ENCODE measurements at places on chromosomes 4 and X.

- no peak for DNase-seq
These were observed 439.7 kb upstream of the DIAPH2 start for GRCh38 chrX:96244955-96245354.

- DNase-seq: no peak
These were observed 932 bp downstream of the GRIA2 start for GRCh38 chr4:157221426-157221894.

DNA sequence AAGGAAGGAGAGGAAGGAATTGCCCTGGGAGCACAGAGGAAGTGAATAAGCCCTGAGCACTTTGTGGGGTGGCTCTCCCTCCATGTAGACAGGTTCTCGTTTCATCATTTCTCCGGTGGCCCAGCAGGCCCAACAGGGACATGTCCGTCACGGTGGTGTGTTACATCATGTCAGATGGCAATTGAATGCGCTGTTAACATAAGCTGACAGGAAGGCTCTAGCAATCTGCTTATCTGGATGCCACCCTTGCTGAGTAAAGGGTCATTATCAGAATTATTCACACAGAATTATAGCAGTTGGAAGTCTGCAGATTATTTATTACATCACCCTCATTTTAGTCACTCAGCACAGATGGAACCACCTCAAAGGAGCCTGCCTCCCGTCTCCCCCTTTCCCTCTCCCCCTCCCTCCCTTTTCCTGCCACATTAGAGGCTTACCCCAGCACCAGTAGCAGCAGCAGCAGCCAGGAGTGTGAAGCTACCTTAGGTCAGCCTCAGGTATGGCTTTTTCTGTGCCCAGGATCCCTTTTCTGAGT lies 124.3 kb upstream of the TRIM2 start:
- no peak for DNase-seq

DNA sequence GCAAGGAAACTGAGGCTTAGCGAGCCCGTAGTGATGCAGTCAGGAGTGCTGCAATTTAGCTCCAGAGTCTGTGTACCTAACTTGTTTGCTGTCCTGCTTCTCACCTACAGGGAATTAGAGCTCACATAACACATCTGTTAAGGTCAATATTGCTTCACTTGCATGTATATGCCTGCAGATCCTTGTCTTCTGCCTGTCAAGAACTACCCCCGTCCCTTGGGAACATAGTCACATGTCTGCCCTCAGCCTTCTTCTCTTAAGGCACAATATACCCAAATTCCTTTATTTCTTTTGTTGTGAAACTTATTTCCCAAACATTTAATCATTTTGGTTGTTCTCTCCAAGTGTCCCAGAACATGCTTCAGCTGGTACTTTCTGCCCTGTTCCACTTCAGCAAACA lies 103.3 kb upstream of the LEF1 start:
- DNase-seq: no peak

DNA sequence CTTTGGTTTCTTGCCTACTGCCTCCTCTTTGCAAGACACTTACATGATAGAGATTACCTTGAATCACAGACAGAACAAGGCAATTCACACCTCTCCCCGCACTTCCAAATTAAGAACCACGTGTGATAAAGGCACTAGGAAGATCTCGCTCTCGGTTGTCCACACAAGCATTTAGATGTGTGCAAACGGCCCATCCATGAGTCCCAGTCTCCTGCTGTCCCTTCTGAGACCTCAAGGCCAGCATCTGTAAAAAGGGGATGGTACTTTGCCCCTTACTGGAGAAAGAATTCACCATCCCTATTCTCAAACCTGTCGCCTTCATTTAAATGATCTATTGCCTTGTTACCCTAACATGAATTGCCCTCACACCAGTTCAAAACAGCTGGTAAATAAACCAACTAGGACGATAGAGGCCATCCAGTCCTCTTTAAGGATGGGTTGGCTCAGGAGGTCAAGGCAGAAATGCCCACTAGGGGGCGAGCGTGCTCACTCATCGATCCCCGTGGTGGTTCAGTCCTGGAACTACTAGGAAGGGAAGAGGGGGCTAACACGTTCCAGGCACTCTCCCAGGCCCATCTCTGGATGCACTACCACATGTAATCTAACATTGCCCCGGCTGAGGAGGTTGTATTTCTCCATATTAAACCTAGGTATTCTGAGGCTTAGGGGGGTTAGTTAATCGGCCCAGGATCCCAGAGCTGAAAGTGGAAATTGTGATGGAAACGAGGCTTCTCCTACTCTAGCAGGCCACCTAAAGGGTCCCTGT lies 95.8 kb downstream of the DHX15 start:
- peak; percentile 53 for DNase-seq

- no peak for DNase-seq
These were observed 1257.2 kb downstream of the ADGRL3 start for GRCh38 chr4:62457356-62457755.

DNA sequence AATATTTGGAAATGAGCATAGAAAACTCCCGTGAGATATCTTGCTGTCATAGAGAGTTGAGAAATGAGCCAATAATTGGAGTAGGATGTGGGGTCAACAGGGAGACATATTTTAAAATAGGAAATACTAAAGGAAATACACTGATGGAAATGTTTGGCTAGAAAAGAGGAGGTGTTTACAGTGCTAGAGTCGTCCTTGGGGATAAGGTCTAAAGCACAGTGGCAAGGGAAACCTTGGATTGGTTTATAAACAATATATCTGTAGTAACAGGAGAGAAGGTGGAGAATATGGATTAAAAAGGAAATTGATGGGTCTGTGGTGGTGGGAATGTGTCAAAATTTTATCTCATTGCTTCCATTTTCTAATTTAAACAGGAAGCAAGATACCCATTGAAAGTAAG lies 82.1 kb downstream of the PPEF2 start:
- DNase-seq: no peak

DNA sequence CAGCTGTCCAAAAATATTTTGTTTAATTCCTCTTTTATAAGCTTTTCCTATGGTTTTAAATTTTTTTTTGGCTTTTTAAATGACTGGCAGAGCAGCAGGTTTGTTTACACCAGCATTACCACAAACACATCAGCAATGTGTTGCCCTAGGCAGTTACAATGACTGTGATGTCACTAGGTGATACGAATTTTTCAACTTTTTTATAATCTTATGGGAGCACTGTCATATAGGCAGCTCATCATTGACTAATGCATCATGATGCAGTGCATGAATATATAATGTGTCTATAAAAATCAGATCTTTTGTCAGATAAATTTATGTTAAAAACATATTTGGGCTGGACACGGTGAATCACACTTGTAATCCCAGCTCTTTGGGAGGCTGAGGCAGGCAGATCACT lies 231.6 kb upstream of the SLIT2 start:
- no peak for DNase-seq

DNA sequence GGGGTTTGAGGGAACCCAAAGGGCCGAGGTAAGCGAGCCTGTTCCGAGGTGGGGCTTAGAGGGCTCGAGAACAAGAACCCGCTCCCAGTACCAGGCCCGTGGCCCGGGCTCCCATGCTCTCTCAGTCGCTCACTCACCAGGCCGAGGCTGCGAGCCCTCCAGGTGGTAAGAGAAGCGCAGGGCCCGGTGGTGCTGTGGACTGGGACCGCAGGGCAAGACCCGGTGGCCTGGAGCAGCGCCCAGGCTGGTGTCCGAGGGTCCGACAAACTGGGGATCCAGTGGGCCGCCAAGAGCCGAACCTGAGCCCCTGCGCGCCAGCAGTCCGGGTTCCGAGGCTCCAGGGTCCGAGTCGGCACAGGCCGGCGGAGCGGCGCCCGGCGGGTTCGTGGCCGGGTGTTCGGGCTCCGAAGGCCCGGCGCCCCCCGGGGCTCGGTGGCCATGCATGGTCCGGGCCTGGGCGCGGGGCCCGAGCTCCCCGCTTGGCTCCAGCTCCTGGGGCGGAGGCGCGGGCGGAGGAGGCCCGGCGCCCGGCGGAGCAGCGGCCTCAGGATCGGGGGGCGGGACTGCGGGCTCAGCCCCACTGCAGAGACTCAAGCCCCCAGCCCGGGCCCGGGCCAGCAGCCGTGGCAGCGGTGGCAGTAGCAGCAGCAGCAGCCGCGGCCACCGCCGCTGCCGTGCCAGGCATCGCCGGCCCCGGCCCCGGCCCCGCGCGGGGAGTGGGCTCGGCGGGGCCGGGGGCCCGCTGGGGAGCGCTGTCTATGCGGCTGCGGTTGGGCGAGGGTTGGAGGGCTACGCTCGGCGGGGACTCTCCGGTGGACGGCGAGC lies 833 bp downstream of the FGD1 start:
- DNase-seq: no peak

- no peak for DNase-seq
These were observed 323.6 kb upstream of the DIPK2B start for GRCh38 chrX:45524296-45524695.

DNA sequence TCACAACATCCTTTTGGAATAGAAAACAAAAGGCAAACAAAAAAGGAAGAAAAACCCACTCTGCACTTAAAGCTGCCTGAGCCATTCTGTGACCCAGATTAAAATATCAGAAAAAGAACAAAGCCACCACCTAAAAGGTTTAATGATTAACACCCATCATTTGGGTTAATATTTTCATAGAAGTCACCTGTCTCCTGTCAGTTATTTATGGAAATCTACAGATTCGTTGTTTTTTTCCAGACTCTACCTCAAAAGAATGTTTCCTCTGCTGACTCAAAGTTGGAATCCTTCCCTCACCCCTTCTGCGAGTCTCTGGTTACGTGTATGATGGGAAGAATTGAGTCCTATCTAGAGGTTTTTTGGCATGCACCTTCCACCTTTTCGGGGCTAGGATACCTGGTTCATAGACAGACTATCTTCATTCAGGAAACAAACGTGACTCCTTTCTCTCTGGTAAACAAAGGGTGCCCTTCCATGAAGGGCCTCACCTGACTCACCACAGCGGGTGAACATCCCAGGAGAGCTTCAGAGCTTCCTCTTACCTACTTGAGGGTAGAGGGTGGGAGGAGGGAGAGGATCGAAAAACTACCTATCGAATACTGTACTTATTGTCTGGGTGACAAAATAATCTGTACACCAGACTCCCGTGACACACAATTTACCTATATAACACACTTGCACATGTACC lies 19.6 kb upstream of the CA5B start:
- DNase-seq: no peak

- no peak for DNase-seq
These were observed 11.7 kb downstream of the SMARCAD1 start for GRCh38 chr4:94219402-94219801.

- no peak for DNase-seq
These were observed 11.5 kb downstream of the ABRAXAS1 start for GRCh38 chr4:83473423-83473822.

DNA sequence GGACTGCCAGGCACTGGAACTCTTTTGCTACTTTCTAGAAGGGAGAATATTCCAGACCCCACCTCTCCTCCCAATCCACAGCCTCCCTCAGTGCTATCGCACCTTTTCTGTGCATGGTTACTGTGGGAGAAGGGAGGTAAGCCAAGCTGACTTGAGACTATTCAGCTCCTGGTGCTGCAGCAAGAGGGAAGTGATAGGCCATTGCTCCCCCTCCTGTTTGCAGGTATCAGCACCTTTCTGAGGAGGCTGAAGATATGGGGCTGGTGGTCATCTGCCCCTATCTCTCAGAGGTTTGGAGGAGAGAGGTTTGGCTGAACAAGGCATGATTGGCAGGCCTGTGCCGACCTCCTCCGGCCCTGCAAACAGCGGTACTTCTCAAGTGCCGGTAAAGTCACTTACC lies 103.3 kb upstream of the GATB start:
- no peak for DNase-seq

DNA sequence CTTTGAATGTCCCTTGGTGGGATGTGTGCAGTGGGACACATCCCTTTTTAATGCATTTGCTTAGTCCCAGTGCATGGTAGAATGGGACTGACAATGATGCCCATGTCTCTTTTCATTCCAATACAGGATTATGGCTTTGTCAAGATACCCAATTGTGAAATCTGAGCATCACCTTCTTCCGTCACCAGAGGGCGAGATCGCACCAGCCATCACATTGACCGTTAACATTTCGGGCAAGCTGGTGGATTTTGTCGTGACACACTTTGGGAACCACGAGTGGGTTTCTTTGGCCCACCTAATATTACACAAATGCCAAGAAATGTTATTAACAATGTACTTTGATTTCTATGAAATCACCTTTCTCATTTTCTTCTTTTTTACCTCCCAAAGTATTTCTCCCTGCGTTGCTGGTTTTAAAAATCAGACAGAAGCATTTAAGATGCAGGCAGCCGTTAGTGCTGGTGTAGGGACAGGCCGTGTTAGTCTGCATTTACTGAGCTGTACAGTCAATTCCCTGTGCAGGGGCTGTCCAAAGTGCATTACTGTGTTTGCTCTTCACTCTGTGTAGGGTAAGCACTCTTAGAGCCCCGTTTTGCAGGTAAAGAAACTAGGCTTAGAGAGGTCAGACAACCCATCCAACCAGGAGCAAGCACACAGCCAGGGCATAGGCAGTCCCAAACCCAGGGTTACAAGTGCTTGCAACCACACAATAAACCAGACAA lies 46.5 kb downstream of the CWH43 start:
- peak; percentile 1 for DNase-seq

GRCh38 chr4:150149381-150149780 lies 71.1 kb downstream of the DCLK2 start:
- no peak for DNase-seq

DNA sequence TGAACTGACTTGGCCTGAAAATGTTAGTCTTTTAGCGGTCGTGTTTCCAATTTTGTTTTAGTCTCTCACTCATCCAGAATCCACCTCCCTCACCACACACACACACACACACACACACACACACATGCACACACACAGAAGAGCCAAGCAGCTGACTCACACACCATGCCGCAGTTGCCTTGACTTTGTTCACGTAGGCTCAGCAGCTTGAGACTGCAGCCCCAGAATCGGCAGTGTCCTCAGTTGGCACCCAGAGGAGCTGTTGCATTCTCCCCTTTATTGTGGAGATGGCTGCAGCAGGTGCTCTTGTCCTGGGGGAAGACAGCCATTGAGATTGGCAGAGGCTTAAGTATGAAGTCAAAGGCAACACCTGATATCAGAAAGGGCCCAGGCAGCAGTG lies 20.9 kb upstream of the XPNPEP2 start:
- DNase-seq: no peak

GRCh38 chr4:65599340-65599739 lies 70.9 kb downstream of the EPHA5 start:
- no peak for DNase-seq

Data from activated naive CD8-positive, alpha-beta T cell treated with anti-CD3 and anti-CD28 coated beads for 36 hours (primary cell).